Natural killer cell (primary cell): ENCODE measurements at places on chromosomes 12 and 14.

GRCh38 chr14:76904100-76904739, 78.0 kb downstream of the LRRC74A start:
- no peak for DNase-seq

DNA sequence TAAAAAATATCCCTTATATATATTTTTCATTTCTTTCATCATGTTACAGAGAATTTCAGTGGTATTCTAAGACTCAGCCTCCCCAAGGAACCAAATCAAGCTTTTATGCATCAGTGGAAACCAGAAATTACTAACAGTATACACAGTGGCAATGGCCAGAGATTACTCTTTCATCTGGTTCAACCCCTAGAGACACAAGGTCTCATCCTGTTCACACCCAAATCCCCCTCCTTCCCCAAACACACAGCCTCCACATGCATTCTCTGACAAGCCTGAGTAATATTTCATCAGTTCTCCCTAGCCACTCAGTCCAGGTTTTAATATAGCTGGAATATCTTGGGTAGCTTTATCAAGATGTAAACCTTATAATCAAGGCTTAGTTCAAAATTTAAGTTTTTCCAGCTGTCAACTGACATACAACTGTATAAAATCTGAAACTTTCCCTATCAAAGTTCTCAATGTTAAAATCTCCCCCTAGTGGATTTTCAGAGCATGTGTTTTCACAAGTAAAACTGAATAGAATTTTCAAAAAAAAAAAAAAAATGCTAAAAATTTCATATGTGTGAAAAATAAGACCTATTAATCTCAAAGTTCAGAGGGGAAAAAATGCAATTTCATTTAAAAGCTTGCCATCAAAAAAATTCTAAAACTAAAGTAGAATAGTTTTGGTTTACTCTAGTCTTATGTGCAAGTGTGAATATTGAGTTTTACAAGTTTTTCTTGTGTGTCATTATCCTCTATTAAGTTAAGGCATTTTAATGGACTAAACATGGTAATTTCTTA, 10.5 kb upstream of the SSTR1 start:
- DNase-seq, result peak; percentile 34

GRCh38 chr12:112252184-112252583, 126.8 kb downstream of the TRAFD1 start:
- no peak for DNase-seq

DNA sequence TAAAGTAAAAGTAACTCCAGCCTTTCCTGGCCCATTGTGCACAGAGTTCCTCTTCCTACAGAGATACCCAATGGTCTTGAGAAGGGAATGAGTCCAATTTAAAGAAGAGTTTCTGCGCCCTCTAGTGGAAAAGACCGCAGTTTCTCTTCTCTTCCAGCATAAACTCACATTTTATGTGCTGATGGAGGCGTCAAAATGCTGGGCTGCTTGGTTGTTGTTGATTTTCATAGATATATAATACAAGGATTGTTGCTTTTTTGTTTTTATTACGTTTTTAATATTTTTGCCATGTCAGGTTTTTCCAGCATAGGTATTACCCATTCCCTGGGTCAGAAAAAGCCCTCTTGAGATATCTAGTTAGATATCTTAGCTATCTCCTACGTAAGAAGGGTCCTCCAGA, 356.9 kb upstream of the STXBP6 start:
- peak; percentile 2 for DNase-seq

- DNase-seq, result no peak
Observed at GRCh38 chr12:802242-803120, 50.1 kb downstream of the WNK1 start.

GRCh38 chr12:116609319-116610114, 50.3 kb downstream of the MAP1LC3B2 start:
- DNase-seq, result no peak
